ENCODE measurements at places on chromosomes 7 and 10.
A peak's percentile ranks its signal among the peaks of the same experiment; 100 is the strongest.

- DNase-seq, result no peak
Measured at GRCh38 chr7:73769481-73770001, 529 bp downstream of the CLDN3 start.

DNA sequence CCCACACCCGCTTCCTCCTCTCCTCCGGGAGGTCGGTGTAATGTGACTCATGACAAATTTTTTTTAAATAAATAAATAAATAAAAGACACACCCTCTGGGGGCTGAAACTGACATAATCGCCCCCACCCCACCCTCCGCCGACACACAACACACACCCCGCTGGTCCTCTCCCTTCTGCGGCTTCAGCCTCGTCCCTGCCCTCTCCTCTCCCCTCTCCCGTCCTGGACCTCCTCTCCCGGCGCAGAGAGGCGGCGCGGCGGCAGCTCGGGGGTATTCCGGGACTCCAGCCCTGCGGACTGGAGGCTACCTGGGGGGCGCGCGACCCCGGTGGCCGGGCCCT is 686 bp downstream of the ABI1 start:
- peak; percentile 86 for DNase-seq

DNA sequence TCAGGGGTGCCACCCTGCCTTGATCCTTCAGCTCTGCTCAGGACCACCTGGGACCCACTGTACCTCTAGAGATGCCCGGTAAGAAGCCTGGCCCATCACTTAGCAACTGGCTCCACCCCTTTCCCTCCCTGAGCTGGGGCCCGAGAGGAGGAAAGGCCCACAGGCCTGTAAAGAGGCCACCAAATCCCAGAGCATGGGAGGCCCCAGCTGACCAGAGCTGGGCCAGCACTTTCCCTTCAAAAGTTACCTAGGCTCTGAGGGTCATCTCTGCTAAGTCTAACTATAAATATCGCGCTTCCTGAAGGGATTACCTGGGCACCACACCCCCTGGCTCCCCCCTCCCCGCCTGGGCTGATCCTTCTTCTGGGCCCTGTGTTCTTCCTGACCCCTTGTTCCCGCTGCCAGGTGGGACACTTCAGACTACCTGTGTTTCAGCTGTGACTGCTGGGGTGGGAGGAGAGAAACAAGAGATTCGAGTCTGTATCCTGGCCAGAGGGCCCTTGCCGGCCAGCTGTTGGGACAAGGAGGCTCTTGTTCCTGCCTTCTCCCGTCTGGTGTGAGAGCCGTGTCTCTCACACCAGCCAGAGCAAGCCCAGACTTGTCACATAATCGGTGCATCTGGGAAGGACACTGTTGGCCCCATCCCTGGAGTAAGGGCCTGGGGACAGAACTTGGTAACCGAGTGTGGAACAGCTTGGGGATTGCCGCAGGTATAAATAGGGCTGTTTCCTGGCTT is 22.8 kb upstream of the ANKRD2 start:
- DNase-seq, result no peak

GRCh38 chr7:35546691-35547429 is 148.1 kb downstream of the HERPUD2 start:
- DNase-seq, result no peak

GRCh38 chr7:3321206-3321605 is 20.2 kb downstream of the SDK1 start:
- DNase-seq, result no peak

GRCh38 chr10:122191936-122192541 is 79.1 kb upstream of the BTBD16 start:
- no peak for DNase-seq

DNA sequence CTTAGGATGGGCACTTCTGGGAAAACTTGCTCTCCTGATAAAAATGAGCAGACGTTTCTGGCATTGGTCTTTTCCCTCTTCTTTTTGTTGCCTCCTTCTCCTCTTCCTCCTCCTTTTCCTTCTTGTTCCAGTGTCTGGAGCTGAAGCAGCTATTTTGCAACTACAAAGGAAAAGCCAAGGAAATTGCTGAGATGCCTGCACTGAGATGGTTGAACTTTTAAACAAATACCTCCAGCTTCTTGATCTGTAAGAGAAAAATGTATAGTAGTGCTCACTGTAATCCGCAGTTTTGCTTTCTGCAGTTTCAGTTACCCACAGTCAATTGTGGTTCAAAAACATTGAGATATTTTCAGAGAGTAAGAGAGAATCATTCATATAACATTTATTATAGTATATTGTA is 7.5 kb upstream of the SND1 start:
- DNase-seq, result no peak

DNA sequence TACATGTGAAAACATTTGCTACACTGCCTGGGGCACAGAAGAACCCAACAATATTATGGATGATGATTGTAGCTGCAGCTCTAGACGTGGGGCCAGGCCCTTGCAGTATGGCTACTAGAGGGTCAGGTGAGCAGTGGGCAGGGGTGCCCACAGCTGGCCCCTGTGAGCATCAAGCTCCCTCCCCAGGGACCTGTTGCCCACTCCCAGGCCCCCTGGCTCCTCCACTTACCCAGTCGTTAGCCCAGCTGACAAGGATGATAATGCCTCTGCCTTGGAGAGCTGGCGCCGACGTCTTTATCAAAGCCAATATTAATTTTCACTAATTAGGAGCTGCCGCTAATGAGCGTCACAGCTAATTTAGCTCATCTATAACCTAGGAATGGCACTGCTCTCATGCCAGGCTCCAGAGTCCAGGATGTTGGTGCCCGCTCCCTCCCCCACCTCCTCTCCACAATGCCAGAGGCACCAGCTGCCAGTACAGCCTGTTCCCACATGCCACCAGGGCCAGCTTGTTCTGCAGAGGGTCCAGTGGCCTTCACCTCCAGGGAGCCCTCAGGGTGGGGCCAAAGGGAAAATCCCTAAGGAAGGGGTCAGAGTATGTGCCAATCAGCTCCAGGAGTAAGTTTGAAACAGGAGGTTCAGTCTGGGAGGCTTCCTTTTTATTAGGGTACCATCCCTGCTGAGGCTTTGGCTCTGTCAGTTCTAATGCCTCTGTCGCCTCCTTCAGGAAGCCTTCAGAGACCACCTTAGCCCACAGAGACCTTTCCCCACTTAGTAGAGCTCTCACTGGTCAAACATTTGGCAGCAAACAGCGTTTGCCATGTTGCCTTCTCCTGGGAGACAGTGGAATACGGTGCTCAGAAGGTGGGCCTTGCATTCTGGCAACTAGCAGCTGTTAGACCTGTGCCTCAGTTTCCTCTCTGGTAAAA is 77.2 kb downstream of the CDH23 start:
- no peak for DNase-seq

- DNase-seq, result no peak
Measured at GRCh38 chr10:68938117-68938516, 17.9 kb upstream of the DDX21 start.

DNA sequence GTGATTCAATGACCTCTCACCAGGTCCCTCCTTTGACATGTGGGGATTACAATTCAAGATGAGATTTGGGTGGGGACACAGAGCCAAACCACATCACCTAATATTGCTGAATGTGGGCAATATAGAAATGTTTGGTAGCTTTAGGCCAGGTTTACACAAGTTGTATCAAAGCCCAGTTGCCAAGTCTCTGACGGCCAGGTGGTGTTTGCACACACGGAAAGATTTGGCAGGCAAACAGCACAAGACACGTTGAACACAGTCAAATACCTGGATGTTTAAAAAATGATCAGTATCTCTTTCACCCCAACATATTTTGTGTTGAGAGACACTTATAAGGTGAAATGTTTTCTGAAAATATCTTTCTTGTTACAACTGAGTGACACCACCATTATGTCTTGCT is 294.4 kb upstream of the MKI67 start:
- no peak for DNase-seq

GRCh38 chr10:59493017-59493416 is 130.7 kb upstream of the FAM13C start:
- no peak for DNase-seq

- no peak for DNase-seq
Measured at GRCh38 chr10:114065049-114065435, 21.4 kb downstream of the ADRB1 start.

GRCh38 chr7:139725077-139725476 is 52.7 kb downstream of the HIPK2 start:
- DNase-seq, result no peak

- DNase-seq, result no peak
Measured at GRCh38 chr7:95843286-95843685, 70.9 kb downstream of the DYNC1I1 start.

GRCh38 chr7:140623980-140624379 is 16.6 kb downstream of the DENND2A start:
- no peak for DNase-seq

DNA sequence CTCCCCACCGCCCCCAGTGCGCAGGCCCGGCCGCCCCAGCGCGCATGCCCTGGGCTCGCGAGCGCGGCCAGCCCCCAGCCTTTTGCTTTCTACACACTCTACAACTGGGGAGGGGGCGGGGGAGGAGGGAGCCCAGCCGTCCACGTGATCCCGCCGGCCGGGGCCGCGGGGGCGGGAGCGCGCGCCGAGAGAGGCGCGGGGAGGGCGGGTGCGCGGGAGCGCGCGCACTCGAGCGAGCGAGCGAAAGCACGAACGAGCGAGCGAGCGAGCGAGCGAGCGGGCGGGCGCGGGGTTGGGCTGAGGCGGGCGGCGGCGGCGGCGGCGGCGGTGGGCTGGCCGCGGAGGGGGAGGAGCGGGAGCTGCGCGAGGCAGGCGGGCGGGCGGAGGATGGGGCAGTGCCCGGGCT is at the start of gene AUTS2:
TSS of gene AUTS2 (plus strand) at position 395 of the 406 bp plus-strand sequence. CDS start 1,179 bp downstream, outside the sequence.
- DNase-seq, result peak; percentile 72

DNA sequence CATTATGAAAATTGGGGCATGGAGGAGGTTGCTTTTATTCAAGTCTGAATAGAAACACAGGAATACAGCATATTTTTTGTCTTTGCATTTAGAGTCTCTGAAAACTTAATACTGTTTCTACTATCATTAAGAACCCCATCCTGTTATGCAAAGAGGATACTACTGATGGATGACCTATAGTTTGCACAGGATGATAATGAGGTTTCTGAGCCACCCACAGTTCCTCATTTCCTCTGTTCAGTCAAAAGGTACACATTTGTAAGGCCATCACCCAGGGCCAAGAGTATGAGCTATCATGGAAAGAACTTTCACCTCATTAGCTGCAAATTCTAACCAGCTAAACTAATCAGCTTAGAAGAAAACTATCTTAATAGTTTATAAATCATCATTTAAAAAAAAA is 213.0 kb upstream of the CHRM2 start:
- DNase-seq, result no peak
